Pancreas (tissue), 10 donors: ENCODE measurements at places on chromosomes 4 and X. TPM values are rescaled to one million over a fixed set of nuclear protein-coding genes. Genes with fewer than 3 reads are reported as not detected.

The ZNF827 gene
- 7.9 TPM for total RNA-seq

The TMEM35A gene
- 0.25 TPM for total RNA-seq

The KCTD8 gene
- total RNA-seq = 0.31 TPM

The UCHL1 gene
- total RNA-seq = 21.9 TPM

The CPZ gene
- 0.47 TPM for total RNA-seq

The PLP1 gene
- total RNA-seq = 0.54 TPM

The MAGEB1 gene
- total RNA-seq = not detected

DNA sequence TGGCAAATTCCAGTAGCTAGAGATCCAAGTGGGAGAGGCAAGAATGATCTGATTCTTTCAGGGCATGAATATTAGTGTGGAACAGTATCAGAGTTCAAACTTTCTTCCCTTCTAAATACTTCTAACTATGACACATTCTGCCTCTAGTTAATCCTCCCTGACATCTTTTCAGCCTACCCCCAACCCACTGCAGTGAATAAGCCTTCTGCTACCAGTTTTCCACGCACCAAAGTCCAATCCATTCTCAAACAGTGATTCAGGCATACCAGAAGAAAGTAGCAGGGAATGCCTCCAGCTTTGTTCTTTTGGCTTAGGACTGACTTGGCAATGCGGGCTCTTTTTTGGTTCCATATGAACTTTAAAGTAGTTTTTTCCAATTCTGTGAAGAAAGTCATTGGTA is 155.4 kb upstream of the FTHL17 start:
- H3K36me3 ChIP-seq = no peaks in the 10 kb centered on the region
- no peak overlapping the region for H3K4me3 ChIP-seq
- H3K27me3 ChIP-seq = no peaks in the 10 kb centered on the region
- H3K4me1 ChIP-seq = peaks cover 8% of the 10 kb centered on the region
- no peak for DNase-seq

DNA sequence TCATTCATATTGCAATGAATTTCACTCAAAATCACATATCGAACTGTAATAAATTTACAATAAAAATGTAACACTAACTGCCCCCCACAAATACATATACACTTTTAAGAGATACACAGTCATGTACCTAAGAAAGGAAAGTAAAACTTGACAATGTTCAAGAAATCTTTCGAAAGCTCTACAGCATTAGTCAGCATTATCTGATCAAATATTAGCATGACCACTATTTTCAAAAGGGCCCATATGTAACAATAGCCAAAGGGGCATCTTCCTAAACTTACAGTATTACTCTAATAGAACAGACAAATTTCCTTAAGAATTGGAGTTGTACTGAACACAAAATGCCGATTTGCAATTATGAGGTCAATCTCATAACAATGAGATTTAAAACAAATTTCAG is 51.8 kb downstream of the STX18 start:
- no peak overlapping the region for H3K4me3 ChIP-seq
- H3K36me3 ChIP-seq = no peaks in the 10 kb centered on the region
- H3K27me3 ChIP-seq = no peaks in the 10 kb centered on the region
- no peak for DNase-seq
- peaks cover 10% of the 10 kb centered on the region for H3K4me1 ChIP-seq
- H3K27ac ChIP-seq = no peak overlapping the region

DNA sequence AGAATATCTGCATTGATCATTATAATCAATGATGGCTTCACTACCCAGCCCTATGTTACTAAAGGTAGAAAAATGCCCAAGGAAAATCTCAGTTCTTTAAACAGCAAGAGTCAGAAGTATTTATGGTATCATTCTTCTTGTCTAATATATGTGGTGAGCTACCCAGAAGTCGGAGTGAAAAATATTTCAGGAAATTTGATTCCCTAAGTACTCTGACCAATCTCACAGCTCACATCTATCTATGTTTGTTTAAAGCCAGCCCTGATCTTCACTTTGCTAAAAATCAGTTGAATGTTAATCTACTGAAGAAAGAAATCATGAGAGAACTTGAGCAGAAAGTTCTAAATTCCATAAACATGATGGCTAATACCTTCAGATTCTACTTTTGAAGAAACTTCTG is 522.9 kb upstream of the SLIT2 start:
- H3K4me3 ChIP-seq = no peak overlapping the region

DNA sequence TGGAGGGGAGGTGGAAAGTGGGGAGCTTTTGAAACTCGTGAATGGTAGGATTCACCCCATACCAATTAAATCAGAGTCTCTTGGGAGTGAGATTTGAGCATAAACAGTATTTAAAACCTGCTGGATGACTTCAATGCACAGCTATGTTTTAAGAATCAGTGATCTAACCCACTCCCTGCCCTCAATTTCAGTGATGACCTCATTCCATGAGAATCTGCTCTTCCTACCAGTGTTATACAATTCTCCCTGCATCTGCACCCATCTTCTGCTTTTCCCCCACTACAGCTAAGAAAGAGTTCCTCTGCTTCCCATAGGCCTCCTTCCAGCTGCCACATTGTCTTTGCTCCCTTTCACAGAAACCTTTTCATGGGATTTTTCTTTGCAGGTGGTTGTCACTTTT is 18.3 kb upstream of the H2AZ1 start:
- H3K36me3 ChIP-seq = no peaks in the 10 kb centered on the region
- H3K4me3 ChIP-seq = no peak overlapping the region
- H3K27me3 ChIP-seq = no peaks in the 10 kb centered on the region
- no peaks in the 10 kb centered on the region for H3K4me1 ChIP-seq
- DNase-seq = no peak

DNA sequence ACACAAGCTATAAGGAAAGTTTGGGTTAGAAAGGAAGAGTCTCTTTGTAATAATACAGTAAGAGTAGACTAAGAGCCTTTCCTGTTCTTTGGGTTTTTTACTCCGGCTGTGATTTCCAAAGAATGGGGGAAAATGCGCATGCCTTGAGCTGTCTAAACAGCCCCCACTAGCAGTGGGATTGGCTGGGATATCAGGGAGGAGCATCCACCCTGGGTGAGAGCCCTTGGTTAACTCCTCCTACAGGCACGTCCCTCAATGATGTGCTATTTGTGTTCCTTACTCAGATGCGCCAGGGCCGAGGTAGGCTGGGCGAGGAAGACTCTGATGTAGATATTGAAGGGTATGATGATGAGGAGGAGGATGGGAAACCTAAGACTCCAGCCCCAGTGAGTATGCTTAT is 74.0 kb upstream of the OGT start:
- no peaks in the 10 kb centered on the region for H3K4me1 ChIP-seq
- peaks cover 4% of the 10 kb centered on the region for H3K36me3 ChIP-seq
- no peak overlapping the region for H3K4me3 ChIP-seq
- no peak overlapping the region for H3K27ac ChIP-seq
- DNase-seq = no peak

GRCh38 chrX:30283456-30284200 is 25.6 kb downstream of the NR0B1 start:
- no peak for DNase-seq
- no peak overlapping the region for H3K27ac ChIP-seq
- H3K4me3 ChIP-seq = no peak overlapping the region
- H3K27me3 ChIP-seq = no peaks in the 10 kb centered on the region
- no peaks in the 10 kb centered on the region for H3K36me3 ChIP-seq

DNA sequence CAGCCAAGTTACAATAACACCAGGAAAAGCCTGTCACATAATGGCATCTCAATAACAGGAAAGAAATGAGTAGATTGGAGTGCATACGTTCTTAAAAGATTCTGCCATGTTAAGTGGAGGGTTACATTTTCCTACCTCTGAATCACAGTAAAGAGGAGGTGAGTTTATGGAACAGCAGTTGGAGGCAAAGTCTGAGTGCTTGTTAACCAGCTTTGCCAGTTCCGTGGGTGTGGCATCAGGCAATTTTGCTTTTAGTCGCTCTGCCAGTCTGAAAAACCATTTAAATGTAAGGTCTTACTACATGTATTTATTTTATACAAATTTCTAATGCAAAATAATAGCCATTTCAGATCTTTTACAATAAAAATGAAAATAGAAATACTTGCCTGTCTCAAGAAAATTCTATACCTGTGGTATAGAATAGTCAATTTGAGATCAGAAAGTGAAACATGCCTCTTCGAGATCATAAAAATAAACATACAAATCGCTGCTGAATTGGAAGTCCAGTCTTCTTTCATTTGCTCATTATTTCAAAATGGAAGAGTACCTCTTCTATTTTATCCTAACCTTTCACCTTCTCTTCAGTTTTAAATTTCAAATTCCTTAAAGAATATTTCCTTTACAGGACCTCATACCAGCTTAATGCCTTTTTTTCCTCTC is 31.4 kb downstream of the GC start:
- H3K4me3 ChIP-seq = no peak overlapping the region
- no peak overlapping the region for H3K27ac ChIP-seq
- DNase-seq = no peak
- H3K27me3 ChIP-seq = no peaks in the 10 kb centered on the region

- no peak overlapping the region for H3K27ac ChIP-seq
- no peak overlapping the region for H3K4me3 ChIP-seq
- peaks cover 15% of the 10 kb centered on the region for H3K27me3 ChIP-seq
Observed at GRCh38 chrX:131881194-131881593, 141.9 kb upstream of the STK26 start.
